ENCODE measurements at places on chromosomes 4 and X.

DNA sequence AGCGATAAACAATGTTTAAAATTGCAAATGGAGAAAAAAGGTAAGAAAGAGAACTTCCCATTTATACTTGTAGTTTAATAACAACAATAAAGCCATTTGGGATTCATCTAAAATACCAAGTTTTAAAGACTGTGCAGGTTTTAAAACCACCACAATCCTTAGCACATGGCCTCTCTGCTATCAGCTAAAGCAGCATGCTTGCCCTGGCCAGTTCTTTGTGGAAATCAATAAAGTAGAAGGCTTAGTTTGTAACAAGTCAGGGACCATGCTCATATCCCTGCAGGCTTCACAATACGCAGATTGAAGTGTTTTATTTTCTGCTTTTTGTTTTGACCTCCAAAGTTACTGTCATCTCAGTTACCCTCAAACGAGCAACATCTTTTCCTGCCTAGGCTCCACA is 249.5 kb downstream of the INPP4B start:
- H3K27ac ChIP-seq = no peak overlapping the region
- H3K36me3 ChIP-seq = no peaks in the 10 kb centered on the region

DNA sequence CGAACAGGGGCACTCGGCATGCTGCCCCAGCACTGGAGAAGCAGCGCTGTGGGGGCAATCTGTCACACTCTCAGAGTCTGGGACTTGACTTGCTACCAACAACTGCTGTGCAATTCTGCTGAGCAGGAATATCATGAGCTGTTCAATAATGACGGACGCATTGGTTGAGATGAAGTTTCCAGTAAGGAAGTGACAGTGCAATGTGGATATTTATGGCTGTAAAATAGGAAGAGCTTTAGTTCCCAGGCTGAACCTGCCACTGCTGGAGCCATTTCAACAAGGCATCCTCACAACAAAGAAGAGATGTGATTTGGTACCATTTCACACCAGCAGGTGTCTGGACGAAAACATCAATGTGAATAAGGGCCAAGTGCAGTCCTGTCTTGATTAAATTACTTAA is 24.2 kb downstream of the CHST7 start:
- H3K27me3 ChIP-seq = no peaks in the 10 kb centered on the region
- no peaks in the 10 kb centered on the region for H3K4me1 ChIP-seq

DNA sequence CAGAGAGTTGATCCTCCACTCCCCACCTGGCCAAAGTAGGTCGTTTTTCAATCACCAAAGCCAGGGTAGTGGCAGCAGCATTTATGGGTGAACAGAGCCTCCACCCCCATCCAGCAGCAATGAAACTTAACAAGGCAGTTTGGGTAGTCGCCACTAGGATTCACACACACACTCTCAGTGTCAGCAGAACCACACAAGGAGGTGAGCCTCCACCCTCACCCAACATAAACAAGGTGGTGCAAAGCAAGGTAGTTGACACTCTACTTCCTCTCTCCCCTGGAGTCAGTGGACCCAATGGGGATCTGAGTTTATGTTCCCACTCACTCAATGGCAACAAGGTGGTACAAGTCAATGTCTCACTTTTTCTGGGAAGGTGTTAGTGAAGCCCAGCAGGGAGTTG is 50.4 kb upstream of the CCDC149 start:
- no peak overlapping the region for H3K4me3 ChIP-seq
- DNase-seq = no peak
- H3K27me3 ChIP-seq = no peaks in the 10 kb centered on the region
- H3K36me3 ChIP-seq = no peaks in the 10 kb centered on the region
- H3K27ac ChIP-seq = no peak overlapping the region

- DNase-seq = no peak
- H3K4me1 ChIP-seq = no peaks in the 10 kb centered on the region
- no peaks in the 10 kb centered on the region for H3K36me3 ChIP-seq
- H3K27me3 ChIP-seq = no peaks in the 10 kb centered on the region
- H3K4me3 ChIP-seq = no peak overlapping the region
Measured at GRCh38 chrX:22165732-22166457, 106.8 kb upstream of the CBLL2 start.

GRCh38 chrX:40628506-40628905 is 5.3 kb downstream of the MPC1L start:
- no peak overlapping the region for H3K4me3 ChIP-seq
- H3K27me3 ChIP-seq = no peaks in the 10 kb centered on the region
- DNase-seq = no peak
- no peaks in the 10 kb centered on the region for H3K4me1 ChIP-seq
- H3K27ac ChIP-seq = no peak overlapping the region

- peaks cover 3% of the 10 kb centered on the region for H3K4me1 ChIP-seq
- no peak for DNase-seq
- H3K27ac ChIP-seq = no peak overlapping the region
- H3K27me3 ChIP-seq = no peaks in the 10 kb centered on the region
Measured at GRCh38 chr4:7759216-7759615, 180.4 kb downstream of the AFAP1 start.

Data from thyroid gland (tissue), 4 donors.